Fibroblast of mammary gland (primary cell): ENCODE measurements at places on chromosomes 3 and 15.
A peak's percentile ranks its signal among the peaks of the same experiment; 100 is the strongest.

- DNase-seq = no peak
Measured at GRCh38 chr3:62135741-62136140, 237.6 kb downstream of the FEZF2 start.

DNA sequence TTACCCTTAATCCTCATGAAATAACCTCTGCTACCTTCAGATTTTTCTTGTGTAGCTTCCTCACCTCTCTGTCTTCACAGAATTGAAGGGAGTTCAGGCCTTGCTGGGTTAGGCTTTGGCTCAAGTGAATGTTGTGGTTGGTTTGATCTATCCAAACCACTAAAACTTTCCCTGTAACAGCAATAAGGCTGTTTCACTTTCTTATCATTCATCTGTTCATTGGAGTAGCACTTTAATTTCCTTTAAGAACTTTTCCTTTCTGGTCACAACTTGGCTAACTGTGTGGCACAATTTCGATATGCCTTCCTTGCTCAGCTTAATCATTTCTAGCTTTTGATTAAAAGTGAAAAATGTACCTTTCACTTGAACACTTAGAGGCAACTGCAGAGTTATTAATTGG is 129.8 kb downstream of the NR1I2 start:
- DNase-seq = no peak

DNA sequence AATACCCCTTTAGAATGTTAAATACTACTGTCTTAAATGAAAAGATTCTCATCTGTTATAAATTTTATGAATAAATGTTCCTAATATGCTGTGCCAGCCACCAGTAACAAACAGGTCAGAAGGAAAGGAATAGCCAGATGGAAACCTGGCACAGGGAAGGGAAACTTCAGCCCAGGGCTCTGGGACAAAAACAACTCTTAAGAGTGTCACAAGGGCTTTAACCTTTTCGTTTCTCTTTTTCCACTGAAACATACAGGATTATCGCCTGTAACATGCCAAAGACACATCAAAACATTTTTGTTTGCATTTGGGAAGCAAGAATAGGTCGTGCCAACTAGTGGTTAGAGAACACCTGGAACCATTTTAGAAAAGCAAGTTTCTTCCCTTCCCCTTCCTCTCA is 109.0 kb upstream of the NEDD4 start:
- no peak for DNase-seq

DNA sequence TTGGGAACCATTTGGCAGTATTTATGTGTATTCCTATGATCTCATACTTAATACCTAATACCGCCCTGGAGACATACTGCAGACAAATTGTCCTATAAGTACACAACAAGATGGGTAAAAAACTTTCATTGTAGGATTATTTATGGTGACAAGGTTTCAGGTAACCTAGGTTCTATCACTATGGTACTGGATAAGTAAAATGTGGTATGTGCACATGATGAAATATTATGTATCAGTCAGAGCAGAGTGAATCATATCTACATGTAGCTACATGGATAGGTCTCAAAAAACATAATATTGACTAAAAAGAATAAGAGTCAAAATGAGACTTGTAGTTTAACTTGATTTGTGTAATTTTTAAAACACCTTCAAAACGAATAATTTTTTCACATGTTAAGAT is 147.8 kb downstream of the LEKR1 start:
- DNase-seq = no peak

DNA sequence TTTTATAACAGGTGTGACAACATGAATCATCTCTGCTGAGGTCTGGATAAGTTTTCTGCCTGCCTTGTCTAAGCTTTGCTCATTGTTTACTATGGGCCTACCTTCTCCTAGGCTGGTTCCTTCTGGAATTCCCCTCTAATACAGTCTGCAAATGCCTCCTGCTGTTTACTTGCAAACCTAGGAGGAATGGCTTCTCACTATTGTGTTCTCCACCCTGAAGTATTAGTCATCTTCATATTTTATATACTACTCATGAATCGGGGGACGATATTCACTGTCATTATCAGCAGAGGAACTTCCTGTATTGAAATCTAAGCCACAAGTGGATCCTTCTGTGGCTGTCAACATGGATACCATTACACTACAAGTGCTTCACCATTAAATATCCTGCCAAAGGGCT is 154.8 kb downstream of the PLCL2 start:
- DNase-seq = peak; percentile 88
